Left hindlimb (tissue), 1 donor: ENCODE measurements at places on chromosomes 7 and 10.

DNA sequence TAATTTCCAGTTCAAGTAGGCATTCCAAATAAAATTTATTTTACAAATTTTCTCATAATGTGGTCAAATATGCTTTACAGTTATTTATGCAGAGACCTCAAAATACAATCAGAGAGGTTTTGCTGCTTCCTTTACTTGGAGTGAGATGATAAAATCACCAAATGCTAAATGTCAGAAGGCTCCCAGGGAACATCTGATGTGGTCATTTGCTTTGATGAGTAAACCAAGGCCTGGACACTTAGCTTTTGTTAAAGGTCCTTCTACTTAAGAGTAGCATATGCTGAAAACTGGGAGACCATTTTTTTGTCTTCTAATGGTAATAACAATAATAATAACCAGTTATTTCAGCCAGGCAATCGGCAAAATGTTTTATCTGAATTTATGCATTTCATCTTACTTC lies 60.6 kb upstream of the AKR1E2 start:
- no peak for DNase-seq

DNA sequence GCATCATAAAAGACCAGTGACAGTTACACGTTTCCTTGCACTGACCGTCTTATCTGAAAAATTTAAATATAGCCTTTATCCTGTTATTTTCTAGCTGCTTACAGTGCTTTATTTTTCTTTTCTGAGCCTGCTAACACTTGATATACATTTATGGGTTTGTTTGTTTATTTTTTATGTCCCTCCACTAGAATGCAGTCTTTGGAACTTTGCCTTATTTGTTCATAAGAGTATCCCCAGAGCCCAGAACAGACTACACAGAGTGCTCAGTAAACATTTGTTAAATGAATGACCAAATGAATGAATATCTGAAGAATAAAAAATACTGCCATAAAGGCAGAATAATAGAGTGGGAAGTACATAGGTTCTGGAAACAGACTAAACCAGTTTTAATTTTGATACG lies 202.3 kb upstream of the LRRN3 start:
- DNase-seq, result no peak

GRCh38 chr10:11234857-11235531 lies 217.3 kb downstream of the CELF2 start:
- DNase-seq, result no peak

DNA sequence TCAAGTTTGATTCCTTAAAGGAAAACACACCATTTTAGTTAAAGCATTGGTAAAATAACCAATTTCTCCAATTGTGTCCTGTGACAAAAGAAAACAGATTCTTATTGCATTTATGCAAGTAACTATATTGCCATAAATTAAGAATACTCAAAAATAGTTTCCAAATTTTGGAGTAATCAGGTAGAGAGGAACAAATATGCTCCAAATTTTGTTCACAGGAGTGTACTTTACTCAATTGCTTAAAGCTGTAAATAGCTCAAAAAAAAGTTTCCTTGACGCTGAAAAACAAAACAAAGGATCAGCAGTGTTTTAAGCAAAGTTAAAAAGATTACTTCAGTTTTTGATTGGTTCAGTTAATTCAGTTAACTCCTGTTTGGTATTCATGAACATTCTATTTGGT lies 52.2 kb upstream of the INHBA start:
- no peak for DNase-seq

DNA sequence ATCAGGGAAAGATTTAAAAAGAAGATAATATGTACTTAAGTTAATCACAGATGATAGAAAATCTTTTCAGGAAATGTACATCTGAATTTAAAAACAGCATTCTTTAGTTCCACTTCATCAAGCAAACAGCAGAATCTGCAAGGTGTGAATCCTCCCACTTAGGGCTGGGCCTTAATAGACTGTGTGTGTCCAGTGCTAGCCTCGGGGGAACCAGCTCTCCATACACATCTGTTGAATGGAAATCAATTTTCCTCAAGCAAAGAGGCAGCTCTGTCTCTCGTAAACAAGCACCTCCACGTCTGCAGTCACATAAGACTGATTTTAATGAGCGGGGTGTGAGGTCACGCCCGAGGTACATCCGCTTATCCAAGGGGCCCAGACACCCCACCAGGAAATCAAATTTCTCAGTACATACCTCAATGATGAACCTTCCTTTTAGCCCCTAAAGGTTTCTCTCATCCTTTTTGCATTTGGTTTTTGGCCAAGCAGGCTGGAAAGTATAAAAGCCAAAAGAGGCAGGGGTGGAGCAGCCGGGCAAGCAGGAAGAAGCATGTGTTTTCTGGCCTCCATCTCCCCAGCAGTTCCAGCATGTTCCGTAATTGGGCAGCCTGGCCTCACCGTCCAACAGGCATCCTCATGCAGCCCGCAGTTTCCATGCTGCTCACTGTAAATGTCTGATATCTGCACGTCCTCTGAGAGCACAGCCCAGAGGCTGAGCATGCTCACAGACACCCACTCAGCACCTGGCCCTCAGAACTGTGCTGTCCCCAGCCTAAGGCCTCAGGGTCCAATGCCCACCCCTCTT lies 131.3 kb downstream of the GLI3 start:
- DNase-seq, result peak; percentile 61

- no peak for DNase-seq
Measured at GRCh38 chr7:92255308-92255707, 9.5 kb downstream of the ANKIB1 start.

- no peak for DNase-seq
Measured at GRCh38 chr7:116731023-116731395, 59.0 kb downstream of the MET start.

- DNase-seq, result no peak
Measured at GRCh38 chr7:151053096-151053495, 4.6 kb downstream of the CDK5 start.

- DNase-seq, result no peak
Measured at GRCh38 chr7:130960208-130960988, 226.4 kb upstream of the KLF14 start.

GRCh38 chr7:3083350-3083749 lies 39.7 kb upstream of the CARD11 start:
- DNase-seq, result no peak

DNA sequence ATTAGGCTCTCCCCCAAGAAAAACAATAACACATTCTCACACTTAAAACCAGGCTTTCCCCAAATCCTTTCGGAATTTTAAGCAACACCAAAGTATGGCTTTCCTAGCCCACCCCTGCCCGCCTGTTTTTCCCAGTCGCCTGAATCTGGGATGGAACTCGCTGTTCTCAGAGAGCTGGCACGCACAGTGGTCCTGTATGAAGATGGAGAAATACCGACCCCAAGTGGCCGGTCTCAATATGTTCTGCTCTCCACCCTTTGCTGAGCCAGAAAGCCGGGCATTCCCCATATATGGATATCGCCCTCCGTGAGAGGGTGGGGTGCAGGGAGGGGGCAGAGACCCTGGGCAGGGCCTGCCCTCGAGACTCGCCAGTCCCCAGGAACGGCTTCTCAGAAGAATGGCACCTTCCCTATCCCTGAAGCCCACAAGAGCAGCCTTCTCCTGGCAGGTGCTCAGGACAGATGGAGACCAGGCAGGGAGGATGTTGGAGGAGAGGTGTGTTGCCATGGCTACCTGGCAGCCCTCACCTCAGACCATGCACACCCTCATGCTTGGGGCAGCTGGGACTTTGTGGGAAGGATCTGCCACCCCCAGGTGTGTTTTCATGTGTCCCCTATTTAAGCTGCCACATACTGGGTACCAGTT lies 3.4 kb downstream of the TACR2 start:
- DNase-seq, result no peak

- DNase-seq, result no peak
Measured at GRCh38 chr10:89301232-89301631, 614 bp upstream of the IFIT2 start.

GRCh38 chr10:36183056-36183455 lies 541.0 kb upstream of the FZD8 start:
- DNase-seq, result no peak

- DNase-seq, result no peak
Measured at GRCh38 chr7:108071551-108071950, 58.6 kb downstream of the LAMB4 start.
